Hepatic stellate cell (primary cell): ENCODE measurements at places on chromosomes 2 and 18.
A peak's percentile ranks its signal among the peaks of the same experiment; 100 is the strongest.

DNA sequence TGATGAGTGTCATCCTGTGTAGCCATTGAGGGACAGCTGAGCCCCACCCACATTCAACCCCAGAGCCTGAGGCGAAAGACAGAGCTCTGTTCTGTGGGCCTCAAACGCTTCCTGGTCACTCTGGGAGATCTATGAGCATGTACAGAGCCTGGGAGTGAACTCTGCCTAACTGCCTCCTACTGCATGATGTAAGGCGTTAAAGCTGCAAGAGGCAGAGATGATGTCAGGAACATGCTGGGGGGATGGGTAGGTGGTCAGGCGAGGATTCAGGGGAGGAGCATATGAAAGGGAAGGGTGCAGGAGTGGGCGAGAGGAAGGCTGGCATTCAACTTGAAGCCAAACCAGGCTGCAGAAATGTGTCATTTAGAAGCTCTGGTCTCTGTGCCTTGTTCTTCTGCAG is 181.0 kb downstream of the TFCP2L1 start:
- DNase-seq = no peak

DNA sequence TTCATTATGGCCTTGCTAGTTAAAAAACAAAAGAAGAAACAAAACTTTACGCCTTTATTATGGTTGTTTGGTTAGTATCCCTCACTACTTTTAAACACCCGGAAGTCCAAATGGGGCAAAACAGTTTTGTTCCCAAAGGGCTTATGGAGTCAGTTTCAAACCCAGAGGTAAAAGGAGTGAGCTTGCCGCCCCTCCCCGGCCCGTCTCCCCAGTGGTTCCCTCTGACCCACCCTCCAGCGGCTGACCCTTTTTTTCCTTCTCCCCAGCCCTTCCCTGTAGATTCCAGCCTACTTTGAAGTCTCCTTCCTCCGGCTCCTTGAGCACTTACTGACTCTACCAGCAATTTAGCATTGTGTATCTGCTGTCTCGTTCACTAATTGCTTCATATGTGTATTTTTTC is 209.2 kb downstream of the ICOS start:
- no peak for DNase-seq

DNA sequence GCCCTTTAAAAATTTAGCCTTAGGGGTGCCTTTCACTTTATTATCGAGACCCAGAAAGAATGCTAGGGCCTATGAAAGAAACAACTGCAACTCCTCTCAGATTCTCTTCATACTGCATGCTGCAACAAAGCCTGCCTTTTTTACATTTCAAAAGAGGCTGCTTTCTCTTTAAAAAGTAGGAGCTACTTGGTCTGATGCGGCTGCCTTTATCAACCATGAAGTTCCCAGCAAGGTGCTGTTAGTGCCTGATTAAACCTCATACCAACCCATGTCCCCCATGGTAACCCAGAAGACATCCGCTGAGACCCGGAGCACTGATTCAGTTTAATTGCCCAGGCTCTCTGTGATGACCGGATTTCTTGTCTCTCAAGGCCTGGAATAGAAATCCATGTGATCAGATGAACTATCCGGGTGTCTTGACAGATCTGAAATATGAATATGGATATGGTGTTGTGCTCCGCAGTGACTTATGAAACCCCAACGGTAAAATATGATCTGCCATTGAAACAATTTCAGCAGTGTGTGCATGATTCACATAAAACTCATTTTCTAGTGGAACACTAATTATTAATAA is 368.3 kb downstream of the ZNF521 start:
- no peak for DNase-seq

- DNase-seq = no peak
Observed at GRCh38 chr2:171433763-171434012, at the start of gene METTL8. TSS of gene METTL8 (minus strand) at chr2:171433990. CDS start at chr2:171392185, 41,805 bp downstream.

- DNase-seq = peak; percentile 96
Observed at GRCh38 chr2:222860740-222861410, at the start of gene ACSL3. TSS of gene ACSL3 (plus strand) at chr2:222861036. CDS start at chr2:222908773, 47,737 bp downstream.

GRCh38 chr2:189783451-189783926 is 650 bp downstream of the ORMDL1 start:
- DNase-seq = peak; percentile 31

DNA sequence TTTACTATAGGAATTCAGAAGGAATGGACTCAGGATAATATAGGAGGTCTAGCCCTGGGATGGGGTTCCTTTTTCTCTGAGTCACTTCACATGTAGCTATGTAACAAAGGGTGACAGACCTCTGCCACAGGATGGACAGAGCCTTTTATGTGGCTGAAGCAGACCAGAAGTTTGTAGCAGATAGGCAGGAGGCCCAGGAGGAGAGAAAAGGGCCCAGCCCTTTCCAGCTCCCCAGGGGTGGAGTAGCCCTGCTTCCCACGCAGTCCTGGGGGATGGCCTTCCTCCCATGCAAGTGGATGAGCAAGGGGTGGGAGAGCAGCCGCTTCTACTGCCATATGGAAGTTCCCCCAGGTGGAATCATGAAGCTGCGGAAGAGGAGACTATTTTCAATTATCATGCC is 40.3 kb downstream of the ARMC9 start:
- no peak for DNase-seq

DNA sequence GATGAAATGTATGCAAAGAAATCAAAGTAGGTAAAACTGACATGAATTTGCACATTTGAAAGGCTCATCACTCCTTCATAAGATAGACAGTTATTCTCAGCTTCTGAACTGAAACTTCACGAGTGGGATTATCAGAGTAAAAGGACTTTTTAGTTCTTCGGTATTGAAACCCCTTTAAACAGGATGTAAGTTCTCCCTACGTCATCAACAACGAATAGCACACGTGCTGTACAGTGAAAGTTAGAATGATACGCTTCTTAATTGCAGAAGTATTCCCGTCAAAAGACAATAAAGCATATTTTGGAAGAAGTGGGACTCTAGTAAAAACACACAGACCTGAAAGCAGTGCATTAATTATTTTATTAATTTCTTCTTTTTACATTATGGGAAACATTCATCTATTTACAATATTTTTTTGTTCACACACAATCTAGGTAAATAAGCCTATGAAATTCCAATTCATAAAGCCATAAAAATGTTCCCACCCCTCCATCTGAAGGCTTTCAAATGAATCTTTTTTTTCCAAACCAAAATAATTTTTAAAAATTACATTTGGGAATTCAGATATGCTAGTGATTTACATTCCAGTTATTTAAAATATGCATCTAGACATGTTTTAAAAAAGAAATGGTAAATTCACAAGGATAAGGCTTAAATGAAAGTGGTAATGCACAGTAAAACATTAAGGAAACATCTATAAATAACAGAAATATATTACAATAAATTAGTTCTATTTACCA is 45.9 kb downstream of the TGIF1 start:
- DNase-seq = no peak

DNA sequence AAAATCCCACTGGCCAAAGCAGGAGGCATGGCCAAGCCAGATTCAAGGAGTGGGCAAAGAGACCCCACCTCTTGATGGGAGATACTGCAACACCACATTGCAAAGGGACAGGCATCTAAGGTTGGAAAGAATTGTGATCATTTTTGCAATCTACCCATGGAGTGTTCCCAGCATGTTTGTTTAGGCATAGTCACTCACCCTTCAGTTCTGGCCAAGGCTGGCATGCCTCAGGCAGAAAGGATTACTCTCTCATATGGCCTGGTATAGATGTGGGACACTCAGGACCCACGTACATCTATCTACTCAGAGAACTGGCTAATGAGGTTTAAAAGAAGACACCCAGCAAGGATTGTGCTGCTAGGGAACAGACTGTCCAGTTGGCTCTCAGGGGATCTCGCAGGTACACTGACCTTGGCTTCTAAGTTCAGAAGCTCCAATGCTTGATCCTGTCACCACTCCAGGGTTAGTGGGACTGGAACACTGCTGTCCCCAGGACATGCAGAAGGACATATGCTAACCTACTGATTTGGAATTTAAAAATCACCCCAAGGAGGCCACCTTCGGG is 183.7 kb downstream of the KLHL29 start:
- no peak for DNase-seq

DNA sequence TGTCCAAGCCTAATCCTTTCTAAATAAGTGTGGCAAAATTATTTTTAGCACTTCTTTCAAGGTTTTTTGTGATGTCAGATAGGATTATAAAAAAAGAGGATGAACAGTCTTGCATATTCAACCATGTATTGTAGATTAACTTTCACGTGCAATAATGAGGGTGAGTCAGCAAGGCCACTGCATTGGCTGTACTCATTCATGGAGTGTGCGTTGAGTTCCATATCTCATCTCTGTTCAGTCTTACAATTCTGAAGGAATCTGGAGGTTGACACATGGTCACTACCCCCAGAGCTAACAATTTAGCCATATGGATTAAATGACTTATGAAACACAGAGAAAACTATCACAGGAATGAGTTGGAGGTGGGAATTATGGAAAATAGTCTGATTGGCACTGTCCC is 810.5 kb downstream of the SLC4A3 start:
- DNase-seq = no peak

- DNase-seq = no peak
Observed at GRCh38 chr2:12326449-12327190, 390.1 kb upstream of the TRIB2 start.

GRCh38 chr2:239321596-239322415 is 79.0 kb downstream of the HDAC4 start:
- no peak for DNase-seq

DNA sequence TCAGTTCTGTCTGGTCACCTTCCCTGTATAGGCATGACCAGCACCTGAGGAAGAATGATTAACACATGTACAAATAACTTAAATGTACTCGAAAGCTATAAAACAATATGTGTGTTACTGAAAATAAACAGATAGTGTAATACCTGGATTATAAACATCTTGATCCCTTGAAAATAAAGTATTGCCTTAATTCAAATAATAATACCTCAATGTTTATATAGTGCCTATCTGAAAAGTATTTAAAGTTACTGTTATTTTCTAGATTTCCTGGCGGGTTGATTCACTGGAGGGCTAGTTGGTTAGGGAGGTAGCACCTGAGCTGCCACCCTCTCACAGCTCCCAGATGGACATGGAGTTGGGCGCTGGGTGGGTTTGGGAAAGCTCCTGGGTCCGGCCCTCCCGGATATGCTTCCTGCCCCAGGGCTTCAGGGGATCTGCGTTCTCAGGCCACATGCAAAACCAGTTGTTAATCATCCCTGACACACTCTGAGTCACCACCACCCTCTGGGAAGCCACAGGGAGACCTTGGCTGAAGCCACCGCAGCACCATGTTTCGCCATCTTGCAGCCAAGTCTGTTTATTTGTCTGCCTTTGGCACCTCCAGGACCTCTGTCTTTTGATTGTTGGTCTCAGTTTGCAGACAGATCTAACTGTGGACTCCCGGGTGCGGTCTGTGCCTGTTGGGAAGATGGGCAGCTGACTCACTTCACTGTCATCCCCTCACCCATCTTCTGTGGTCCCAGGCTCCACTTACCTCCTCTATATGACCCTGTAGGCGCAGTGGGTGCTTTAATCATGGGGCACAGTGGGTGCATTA is 35.3 kb downstream of the RAB31 start:
- peak; percentile 87 for DNase-seq

DNA sequence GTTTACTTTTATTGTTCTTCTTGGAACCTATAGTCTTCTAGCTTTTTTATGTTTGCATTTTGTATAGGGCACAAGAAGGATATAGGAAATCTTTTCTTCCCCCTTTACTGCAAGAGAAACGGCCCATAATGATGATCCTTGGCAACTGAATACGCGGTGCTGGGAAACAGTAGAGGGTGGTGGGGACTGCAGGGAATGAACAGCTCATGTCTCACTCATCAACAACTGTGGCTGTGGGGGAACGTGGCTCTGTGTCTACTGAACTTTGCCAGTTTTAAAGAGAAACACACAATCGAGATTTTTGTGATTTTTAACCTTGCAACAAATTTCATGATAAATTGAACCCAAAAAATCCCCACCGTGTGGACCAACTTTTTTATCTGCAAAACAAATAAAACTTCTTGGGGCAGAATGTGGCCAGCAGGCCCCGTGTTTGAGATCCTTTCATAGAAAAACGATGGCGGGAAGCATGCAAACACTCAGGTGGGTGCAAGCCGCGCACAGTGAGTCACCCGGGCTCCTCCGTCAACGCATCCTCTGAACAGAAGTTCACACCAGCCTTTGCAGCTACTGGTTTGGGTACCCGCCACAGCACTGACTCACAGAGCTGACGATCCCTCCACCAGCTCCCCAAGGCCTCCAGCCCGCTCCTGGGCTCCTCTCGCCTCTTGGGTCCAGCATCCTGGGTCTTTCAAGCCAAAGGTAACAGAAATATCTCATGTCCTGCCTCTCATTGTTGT is 149.3 kb downstream of the COL6A3 start:
- DNase-seq = no peak

- no peak for DNase-seq
Observed at GRCh38 chr2:163556511-163556910, 179.3 kb downstream of the FIGN start.

DNA sequence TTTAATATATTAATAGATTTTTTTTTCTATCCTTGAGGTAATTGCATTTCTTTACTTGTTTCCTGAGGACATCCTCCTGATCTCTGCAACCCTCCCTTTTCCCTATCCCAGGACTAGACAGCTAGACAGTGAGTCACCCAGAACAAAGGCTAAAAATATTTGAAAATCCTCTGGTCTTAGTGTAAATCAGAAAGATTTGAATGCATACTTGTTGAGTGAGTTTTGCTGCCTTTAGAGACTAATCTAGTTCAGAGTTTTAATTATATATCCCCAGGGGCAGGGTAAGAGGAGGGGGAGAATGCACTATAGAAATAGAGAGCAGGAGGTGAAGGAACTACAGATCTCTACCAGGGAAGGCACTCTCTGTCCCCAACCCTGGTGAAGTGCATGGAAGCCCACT is 202.3 kb upstream of the TCF4 start:
- peak; percentile 38 for DNase-seq

GRCh38 chr2:75403991-75404428 is 156.7 kb downstream of the EVA1A start:
- DNase-seq = peak; percentile 12

- no peak for DNase-seq
Observed at GRCh38 chr2:141523199-141523598, 607.6 kb downstream of the LRP1B start.

DNA sequence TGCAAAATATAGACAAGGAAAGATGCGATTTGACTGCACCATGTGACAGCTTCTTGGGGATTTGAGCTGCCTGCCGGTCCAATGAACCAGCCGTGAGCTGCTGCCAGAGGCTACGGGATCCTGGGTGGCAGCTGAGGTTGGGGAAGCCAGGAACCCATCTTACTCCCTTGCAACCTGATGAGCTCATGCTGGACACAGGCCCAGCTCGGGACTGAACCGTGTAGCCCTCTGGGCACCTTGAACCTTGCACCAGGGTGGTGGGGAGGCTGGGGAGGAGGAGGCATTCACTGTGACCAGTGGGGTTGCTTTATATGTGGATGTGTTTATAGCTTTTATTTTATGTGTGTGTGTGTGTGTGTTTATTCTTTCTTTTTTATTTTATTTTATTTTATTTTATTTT is 9.1 kb downstream of the ALPI start:
- no peak for DNase-seq

DNA sequence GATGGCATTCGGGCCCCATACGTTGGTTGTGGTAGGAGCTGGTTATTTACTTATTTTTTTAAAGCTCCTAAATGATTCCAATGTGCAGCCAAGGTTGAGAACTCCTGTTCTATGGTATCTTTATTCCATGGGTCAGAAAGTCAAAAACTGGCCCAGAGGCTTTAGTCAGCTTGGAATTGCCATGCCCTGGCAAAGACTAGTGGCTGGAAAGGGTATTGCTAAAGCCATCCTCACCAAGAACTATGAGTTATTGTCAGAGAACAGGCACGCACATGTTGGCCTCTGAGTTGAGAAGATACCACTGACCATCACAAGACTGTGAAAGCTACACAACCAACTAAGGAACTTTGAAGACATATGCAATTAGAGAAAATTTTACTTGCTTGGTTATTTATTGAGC is 47.9 kb upstream of the ACMSD start:
- no peak for DNase-seq
